CD8-positive, alpha-beta memory T cell (primary cell): ENCODE measurements at places on chromosomes 5 and 9.

DNA sequence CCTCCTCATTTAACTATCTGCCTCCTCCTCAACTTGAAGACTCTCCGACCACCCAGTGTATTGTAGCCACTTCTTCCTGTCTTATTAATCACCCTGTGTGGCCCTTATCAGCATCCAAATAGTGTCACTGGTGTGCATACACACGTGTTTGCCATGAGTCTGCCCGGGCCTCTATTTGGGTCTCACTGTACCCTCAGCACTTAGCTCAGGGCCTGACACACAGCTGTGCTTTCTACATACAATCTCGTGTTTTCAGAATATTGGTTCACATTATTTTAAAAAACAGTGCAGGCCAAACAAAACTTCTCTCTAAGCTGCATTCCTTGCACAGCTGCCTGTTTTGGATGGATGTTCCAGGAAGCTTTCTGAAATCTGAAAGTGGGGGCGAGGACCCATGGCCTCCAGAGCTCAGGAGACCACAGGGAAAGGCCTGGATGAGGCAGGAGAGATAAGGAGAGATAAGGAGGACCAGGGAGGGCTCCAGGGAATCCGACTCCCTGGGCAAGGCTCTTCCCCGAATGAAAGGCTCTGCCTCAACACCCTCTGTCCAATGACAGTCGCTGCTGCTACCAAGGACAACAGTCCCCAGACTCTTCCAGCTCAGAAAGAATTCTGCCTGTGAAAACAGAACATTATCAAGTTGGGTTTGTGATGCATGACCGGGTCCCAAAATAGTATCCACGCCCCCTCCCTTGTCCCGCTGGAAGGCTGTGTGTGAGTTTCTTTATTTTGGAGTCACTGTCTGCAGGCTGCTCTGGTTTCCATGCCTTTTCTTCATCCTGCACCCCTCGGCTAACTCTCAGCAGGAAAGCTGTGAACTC, 255.6 kb downstream of the NSG2 start:
- DNase-seq: no peak

- no peak for DNase-seq
Observed at GRCh38 chr5:80219391-80219790, 36.5 kb downstream of the SERINC5 start.

GRCh38 chr5:170252720-170253350, 20.1 kb downstream of the C5orf58 start:
- no peak for DNase-seq

GRCh38 chr9:81604306-81605169, 84.8 kb downstream of the TLE1 start:
- no peak for DNase-seq

DNA sequence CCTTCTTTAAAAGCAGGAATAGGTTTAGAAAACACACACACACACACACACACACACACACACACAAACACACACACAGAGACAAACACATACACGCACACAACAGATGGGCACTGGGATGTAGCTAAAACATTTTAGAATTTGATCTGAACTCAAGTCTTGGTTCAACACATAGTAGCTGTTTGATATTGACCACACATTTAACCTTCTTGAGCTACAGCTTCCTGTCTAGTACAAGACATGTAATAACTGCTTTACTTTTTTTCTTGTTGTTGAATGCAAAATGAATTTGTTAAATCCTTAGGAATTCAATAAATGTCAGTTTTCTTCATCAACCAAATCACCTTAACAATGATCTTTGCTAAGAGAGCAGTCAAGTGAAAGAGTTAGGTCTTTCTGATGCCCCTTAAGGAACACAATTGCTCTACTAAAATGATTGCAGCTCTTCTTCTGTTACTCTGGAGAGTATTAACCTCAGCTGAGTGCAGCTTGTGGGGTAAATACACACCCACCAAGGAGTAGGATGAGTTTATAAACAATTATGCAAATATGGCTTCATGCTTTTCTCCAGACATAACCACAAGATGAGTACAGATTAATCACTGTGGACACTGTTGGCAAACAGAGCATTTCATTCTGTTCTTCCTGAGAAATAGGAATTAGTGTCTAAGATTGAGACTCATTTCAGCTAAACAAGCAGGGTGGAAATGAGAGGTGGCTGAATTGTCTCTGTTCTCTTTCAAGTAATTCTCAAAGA, 302.9 kb upstream of the PAPPA start:
- DNase-seq: no peak

DNA sequence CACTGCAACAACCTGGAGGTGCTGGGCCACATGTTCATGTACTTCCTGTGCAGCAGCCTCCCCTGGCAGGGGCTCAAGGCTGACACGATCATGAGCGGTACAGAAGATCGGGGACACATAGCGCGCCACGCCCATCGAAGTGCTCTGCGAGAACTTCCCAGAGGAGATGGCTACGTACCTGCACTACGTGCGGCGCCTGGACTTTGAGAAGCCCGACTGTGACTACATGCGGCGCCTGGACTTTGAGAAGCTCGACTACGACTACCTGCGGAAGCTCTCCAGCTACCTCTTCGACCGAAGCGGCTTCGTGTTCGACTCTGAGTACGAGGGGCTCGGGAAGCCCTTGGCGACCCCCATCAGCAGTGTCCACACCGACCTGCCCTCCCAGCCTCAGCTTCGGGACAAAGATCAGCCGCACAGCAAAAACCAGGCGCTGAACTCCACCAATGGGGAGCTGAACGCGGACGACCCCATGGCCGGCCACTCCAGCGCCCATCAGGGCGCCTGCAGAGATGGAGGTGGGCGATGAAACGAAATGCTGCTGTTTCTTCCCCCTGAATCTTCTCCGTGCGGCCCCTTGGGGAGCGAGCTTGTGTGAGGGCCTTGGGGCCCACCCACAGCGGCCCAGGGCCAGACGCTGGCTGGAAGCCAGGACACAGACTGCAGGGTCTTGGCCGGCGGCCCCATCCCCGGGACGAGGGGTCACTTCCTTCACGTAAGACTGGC, 56.5 kb downstream of the JAK2 start:
- DNase-seq: no peak

- no peak for DNase-seq
Observed at GRCh38 chr5:19853616-19854240, 134.3 kb downstream of the CDH18 start.

DNA sequence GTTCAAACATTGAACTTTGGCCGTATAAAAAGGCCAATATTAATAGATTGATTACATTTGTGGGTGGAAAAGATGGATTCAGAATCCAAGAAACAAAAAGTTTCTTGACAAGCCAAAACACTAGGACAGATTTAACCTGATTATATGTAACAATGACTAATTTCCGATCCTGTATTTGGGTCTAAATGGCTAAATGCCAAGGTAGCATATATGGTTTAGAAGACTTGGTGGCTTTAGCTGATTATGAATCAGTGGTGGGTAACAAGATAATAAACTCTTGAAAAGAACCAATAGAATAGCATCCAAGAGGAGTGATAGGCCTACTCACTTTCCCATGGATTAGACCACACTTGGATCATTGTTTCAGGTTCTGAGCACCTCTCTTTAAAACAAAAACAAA, 21.8 kb upstream of the ANP32B start:
- DNase-seq: no peak

GRCh38 chr5:116571568-116572349, 2.9 kb downstream of the SEMA6A start:
- no peak for DNase-seq

- peak; percentile 37 for DNase-seq
Observed at GRCh38 chr9:122265149-122265915, 650 bp downstream of the MRRF start.

GRCh38 chr5:125484272-125484741, 737.9 kb upstream of the ZNF608 start:
- no peak for DNase-seq
